ENCODE measurements at places on chromosomes 3 and 15. TPM values are rescaled to one million over a fixed set of nuclear protein-coding genes. Genes with fewer than 3 reads are reported as not detected.

DNA sequence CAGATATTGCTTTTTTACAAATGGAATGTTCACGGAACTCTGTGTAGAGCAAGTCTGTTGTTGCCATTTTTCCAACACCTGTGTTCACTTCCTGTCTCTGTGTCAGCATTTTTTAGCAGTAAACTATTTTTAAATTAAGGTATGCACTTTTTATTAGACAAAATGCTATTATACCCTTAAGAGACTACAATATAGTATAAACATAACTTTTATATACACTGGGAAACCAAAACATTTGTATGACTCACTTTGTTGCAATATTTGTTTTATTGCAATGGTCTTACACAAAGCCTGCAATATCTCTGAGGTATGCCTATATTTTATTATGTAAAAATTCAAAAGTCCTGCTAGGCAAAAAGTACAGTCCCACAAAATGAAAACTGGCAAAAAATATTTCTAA is 39.8 kb upstream of the FGF7 start:
- H3K27ac ChIP-seq, result no peak overlapping the region
- H3K36me3 ChIP-seq, result no peaks in the 10 kb centered on the region
- DNase-seq, result no peak
- H3K4me1 ChIP-seq, result no peaks in the 10 kb centered on the region

The CCDC66 gene
- 40.4 TPM for total RNA-seq

The SRPRB gene
- 108 TPM for total RNA-seq

- DNase-seq, result no peak
- no peak overlapping the region for H3K4me3 ChIP-seq
- no peaks in the 10 kb centered on the region for H3K4me1 ChIP-seq
- no peaks in the 10 kb centered on the region for H3K36me3 ChIP-seq
Measured at GRCh38 chr3:164851905-164852304, 226.4 kb downstream of the SI start.
